AG09309 (cell line): ENCODE measurements at places on chromosomes 5 and 9.
A peak's percentile ranks its signal among the peaks of the same experiment; 100 is the strongest.

GRCh38 chr5:10320793-10321192 lies 13.1 kb upstream of the CMBL start:
- DNase-seq: no peak

GRCh38 chr5:135139381-135140134 lies 105.5 kb upstream of the PITX1 start:
- DNase-seq: peak; percentile 57

DNA sequence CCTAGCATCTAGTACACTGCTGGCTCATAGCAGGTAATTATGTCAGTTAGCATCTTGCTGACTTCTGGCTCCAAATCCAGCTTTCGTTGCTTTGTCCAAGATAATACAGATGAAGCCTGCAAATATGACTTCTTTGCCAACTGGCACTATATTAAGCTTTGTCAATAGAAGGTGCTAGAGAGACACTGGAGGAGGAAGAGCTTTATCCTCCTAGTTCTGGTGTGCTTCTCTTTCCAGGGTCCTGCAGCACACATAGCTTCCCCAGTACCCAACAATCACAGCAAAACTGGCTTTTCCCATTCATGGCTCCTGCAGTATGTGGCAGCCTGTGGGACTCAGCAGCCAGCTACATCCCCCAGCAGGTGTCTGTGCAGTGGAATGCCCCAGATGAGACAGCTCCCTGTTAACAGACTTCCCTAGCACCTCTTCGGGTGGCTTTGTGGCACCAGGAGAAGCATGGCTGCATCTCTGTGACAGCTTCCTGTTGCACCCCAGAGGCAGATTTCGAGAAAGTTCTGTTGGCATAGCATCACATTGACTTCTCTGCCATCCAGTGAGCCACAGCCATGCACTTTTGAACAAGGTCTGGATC lies 147.8 kb downstream of the OXCT1 start:
- no peak for DNase-seq

DNA sequence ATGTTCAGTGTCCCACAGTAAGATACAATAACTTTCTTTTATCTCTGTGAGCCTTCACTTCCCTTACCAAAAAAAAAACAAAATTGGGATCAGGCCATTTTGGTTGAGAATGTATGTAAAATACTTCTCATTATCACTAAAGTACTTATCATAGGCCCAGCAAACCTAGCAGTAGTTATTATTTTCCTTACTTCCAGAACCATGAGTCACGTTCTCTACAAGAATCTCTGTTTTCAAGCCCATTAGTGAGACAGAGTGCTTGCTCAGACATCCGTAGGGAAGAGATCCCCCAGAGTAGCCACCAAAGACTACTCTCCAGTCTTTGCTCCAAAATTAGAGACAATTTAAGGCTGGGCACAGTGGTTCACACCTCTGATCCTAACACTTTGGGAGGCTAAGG lies 103.9 kb upstream of the NR5A1 start:
- DNase-seq: no peak

- no peak for DNase-seq
Observed at GRCh38 chr9:127132921-127133647, 10.6 kb upstream of the ANGPTL2 start.

DNA sequence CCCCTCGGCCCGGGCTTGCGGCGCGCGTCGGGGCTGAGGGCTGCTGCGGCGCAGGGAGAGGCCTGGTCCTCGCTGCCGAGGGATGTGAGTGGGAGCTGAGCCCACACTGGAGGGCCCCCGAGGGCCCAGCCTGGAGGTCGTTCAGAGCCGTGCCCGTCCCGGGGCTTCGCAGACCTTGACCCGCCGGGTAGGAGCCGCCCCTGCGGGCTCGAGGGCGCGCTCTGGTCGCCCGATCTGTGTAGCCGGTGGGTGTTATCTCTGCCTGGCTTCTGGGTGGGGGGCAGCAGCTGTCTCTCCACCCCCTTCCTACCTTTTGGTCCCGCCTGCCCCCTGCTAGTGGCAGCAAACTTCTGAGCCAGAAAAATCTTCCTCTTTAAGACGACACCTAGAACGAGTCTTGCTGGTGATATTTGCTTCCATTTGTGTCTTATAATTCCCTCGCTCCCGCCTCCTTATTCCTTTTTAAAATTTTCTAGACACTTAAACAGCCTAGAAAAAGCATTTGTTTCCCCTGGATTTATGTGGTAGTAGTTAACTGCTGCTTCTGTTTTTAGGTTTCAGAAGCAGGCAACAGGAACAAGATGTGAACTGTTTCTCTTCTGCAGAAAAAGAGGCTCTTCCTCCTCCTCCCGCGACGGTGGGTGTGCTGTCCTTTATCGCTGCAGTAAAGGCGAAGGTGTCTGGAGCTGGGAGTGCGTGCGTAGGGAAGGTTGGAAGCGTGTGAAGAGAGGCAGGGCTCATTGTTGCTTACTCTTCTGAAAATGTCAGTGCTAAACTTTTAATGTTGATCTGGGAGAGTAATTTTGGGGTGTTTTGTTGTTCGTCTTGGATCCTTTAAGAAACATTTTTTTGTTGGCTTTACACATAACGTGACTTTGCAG lies 554 bp downstream of the JAK2 start:
- DNase-seq: no peak

GRCh38 chr5:20680718-20681302 lies 692.8 kb upstream of the CDH18 start:
- DNase-seq: no peak

DNA sequence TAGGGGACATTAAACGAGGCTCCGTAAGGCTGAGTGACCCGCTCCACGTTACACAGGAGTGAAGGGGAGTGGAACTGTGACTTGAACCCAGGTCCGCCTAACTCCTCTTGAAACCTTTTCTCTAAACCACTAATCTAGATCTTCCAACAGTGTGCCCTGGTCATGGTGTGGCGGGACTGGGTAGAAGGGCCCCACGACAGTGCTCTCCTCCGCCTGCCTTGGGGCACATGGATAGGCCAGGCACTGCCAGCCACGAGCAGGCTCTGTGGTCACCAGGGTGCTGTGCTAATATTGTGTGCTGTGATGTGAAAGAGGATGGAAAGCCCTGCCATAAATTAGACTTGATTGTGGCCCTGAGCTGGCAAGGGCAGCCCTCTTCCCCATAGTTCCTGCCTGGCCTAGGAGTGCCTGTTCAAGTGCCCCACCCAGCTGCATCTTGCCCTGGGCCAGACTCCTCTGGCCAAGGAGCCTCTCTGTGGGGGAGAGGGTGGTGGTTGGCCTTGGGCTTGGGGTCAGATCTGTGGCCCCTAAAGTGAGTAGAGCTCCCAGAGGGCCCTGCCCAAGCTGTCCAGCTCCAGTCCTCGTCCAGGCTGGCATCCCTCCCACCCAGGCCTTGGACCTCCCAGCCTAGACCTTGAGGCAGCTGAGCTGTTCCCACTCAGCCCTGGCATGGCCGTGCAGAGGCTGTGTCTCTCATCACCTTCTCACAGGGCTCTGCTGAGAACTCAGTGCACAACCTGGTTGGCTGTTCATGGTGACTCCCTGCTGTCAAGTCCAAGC lies 67.8 kb upstream of the TBC1D2 start:
- DNase-seq: no peak

GRCh38 chr5:77139001-77139400 lies 51.9 kb upstream of the ZBED3 start:
- no peak for DNase-seq

DNA sequence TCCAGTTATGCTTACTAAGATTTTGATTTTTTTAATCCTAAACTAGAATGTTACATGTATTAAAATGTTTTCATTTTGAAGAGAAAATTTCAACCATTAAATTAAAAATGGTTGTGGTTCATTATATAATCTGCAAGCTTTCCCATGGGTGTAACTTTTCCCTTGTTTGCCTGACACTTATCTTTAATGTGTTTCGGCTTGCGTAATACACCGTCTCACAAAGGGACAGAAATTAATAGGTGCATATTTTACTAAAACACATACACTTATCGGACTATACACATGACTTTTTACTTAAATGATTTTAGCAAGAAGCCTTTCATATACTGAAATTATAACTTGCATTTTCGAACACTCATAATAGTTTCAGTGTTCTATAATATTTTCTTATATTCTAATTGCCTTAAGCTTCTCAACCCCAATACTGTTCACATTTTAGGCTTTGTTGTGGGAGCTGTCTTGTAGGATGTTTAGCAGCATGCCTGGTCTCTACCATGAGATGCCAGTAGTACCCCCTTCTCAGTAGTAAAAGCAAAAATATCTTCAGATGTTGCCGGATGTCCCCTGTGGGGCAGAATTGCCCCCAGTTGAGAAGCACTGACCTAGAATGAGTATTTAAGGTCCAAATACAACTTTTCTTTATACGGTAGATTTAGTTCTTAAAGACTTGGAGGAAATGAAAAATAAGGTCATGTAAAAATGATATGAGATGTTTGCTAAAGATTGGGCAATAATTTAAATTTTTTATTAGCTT lies 28.6 kb downstream of the UGCG start:
- no peak for DNase-seq

- DNase-seq: no peak
Observed at GRCh38 chr5:137035480-137035878, 463.6 kb downstream of the SPOCK1 start.

- DNase-seq: no peak
Observed at GRCh38 chr9:37512437-37512836, 26.7 kb downstream of the POLR1E start.

DNA sequence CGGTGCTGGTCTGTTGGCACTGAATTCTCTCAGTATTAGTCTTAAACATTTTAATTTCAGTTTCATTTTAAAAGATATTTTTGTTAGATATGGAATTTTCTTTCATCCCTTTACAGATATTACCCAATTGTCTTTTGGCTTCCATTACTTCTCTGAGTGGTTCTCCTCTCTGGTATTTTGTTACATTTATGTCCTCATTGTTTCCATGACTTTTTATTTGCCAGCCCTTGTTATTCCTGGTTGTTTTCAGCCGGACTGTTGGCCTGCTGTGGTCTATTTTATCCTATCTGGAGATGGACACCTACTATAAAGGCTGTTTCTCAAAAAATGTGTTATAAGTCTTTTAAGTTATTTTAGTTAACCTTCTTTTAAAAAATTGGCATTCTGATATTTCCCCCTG lies 117.2 kb downstream of the ARHGEF28 start:
- no peak for DNase-seq

- peak; percentile 20 for DNase-seq
Observed at GRCh38 chr5:57887851-57888621, 405.4 kb upstream of the ACTBL2 start.

DNA sequence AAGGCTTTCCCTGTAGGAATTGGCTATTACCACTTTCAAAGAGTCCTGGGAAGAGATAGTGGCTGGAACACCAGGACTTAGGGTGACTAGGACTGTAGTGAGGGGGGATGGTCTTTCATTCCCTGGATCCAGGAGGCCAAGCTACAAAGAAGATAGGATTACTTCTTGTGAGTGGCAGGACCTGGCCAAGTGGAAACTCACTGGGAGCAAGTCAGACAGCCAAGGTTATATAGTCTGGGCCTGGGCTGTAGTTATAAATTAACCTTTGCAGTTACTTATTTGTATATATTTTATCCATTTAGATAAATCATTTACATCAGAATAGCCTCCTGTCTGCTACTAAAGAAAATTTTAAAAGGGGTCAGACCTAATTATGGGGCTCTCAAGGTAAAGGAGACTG lies 124.3 kb downstream of the TLR4 start:
- no peak for DNase-seq

GRCh38 chr9:131423171-131423581 lies 29.3 kb downstream of the PRRC2B start:
- DNase-seq: no peak

DNA sequence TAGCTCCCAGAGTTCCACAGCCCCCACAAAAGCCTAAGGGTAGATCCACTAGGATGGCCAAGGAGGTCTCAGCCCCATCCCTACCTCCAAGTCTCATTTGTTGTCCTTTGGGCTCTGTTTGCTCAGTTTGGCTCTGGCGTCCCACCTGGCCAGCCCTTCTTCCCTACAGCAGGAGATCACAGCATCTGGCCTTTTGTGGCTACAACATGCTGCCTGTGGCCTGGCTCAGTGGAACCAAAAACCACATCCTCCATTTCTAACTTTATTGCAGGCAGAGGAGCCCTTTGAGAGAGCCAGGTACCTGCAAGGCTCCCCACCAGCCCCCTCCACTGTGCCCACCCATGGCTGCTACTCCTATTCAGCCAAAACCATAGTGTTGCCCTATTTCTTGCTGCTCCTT lies 11.4 kb downstream of the JADE2 start:
- DNase-seq: no peak

- DNase-seq: no peak
Observed at GRCh38 chr5:158565017-158565789, 534.5 kb downstream of the EBF1 start.
